ENCODE measurements at places on chromosomes 7 and 10. TPM values are rescaled to one million over a fixed set of nuclear protein-coding genes. Genes with fewer than 3 reads are reported as not detected.

DNA sequence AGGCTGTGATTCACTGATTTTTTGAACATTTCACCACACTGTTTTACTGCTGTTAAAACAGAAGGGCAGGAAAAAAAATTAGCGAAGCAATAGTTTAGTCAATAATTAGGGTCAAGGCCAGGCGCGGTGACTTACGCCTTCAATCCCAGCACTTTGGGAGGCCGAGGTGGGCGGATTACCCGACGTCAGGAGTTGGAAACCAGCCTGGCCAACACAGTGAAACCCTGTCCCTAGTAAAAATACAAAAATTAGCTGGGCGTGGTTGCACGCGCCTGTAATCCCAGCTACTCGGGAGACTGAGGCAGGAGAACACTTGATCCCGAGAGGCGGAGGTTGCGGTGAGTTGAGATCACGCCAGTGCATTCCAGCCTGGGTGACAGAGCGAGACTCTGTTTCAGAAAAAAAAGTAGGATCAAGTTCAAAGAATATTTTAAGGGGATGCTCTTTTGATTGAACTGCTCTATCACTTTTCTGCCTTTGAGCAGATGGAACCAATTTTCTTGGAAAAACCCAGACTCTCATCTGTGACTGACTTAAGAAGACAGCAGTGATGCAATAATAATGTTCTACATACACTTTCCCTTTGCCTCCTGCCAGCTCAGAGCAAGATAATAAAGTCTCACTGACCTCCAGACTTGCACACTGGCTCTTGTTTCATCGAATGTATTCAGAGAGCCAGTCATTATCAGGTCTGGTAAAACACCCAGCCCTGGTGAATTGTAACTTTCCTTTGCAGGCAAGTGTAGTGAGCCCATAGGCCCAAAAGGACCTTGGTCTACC lies 1.6 kb upstream of the PPA1 start:
- DNase-seq, result no peak

DNA sequence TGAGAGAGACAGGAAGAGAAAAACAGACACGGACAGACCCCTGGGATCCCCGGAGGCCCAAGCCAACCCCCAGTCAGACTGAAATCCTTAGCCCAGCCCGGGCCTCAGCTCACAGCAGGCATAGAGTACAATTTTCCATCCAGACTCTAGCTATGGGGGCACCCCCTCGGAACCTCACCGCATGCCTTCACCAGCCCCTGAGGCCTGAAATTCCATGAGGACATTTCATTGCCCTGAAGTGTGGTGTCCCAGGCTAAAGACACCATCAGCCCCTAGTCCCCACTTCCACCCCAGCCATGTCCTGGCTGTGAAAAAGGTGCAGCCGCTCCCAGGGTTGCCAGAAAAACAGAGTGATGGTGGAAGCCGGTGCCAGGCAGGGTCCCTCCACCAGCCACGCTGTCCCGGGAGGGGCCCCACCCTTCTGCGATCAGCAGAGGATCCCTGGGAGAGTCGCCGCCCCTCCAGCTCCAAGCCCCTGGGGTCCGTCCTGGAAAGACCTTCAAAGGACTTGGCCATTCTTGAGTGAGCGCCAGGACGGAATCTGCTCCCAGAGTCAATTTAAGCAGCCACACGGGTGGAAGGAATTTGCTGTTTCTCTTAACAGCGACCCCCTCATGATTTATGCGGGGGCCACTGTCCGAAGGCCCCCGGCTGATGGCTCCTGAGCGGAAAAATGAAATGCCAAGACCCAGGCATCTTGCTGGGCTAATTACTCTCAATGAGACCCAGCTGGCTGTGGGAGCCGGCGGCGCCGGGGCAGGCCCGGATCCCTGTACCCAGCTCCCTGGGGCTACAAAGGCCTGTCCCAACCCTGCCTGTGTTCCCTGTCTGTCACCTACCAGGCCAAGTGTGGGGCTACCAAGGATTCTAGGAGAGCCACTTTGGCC lies 23.2 kb downstream of the MYL10 start:
- no peak for DNase-seq

The ACHE gene
- 8.5 TPM for total RNA-seq

The GIMAP5 gene
- total RNA-seq, result 25.6 TPM

DNA sequence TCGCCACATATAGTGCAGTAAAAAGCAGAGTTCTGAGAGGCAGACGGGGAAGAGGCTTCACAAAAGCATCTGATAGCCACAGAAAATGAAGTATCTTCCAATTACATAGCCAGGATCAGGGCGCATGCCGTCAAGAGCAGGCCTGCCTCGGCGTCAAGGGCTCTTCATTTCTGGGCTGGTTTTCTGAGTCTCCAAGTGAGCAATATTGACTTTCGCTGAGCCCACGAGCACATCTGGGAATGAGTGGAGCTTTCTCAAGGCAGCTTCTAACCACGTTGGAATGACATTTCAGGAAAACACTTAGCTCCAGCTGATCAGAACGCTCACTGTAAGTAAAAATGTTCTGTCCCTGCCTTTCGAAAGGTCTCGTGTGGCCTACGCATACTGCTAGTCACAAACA lies 51.9 kb downstream of the CLRN3 start:
- no peak for DNase-seq

DNA sequence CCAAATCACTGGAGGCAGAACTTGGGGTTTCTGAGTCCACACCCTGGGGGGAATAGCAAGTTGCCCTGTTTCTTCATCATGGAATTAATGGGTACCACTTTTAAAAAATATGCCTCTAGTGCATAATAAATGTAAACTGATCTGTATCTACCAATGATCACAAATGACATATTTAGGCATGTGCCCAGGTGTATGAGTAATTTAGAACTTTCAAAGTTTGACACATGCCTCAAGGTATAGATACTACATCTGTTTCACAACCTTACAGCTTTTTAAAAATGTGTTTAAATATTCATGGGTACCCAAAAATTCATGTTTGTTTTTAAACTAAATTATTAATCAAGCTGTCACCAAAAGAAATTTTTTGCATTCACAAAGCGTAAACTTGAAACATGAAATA lies 226.0 kb downstream of the KIAA1217 start:
- no peak for DNase-seq

DNA sequence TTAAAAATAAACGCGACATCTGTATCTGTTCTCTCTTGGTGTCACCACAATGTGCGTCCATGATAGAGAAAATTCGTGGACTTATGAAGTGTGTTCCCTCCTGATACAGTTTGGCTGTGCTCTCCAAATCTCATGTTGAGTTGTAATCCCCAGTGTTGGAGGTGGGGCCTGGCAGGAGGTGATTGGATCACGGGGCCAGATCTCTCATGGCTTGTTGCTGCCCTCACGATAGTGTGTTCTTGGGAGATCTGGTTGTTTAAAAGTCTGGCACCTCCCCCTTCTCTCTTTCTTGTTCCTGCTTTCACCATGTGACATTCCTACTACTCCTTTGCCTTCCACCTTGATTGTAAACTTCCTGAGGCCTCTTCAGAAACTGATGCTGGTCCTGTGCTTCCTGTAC lies 229.4 kb upstream of the MYO3A start:
- DNase-seq, result no peak

- DNase-seq, result no peak
Observed at GRCh38 chr7:1523208-1523607, 7.3 kb upstream of the MAFK start.

DNA sequence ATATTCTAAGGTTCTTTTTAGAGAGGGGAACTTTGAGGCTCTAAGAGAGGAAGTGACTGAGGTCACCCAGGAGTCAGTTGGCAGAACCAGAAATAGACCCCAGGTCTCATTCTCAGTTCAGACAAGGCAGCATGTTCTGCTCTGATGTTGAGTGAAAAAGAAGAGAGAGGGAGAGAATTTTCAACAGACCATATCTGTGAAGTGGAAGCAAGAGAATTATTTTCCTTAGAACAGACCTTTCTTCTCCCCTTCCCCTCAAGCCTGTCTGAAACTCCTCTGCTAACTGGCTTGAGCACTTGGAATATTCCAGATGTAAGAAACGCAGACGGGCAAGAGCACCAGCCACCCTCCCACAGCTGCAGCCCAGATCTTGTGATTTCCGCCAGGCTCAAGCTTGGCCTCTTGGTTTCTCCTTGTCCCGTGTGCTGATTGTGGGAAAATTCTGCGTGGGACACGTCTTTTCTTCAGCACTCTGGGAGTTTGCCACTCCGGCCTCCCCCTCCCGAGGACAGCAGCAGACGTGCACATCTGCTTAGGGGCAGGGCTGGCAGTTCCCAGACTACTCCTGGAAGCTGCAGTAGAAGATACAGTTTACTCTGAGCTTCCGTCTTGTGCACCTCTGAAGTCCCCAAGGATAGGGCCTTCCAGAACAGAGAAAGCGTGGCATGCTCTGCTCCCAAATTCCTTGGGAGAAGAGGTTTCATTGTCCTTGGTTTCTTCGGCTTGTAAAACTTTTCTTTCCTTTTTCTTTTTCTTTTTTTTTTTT lies 22.7 kb upstream of the IKZF1 start:
- no peak for DNase-seq
